Cortex of kidney (tissue), 1 donor: ENCODE measurements at places on chromosomes 2 and 18.

DNA sequence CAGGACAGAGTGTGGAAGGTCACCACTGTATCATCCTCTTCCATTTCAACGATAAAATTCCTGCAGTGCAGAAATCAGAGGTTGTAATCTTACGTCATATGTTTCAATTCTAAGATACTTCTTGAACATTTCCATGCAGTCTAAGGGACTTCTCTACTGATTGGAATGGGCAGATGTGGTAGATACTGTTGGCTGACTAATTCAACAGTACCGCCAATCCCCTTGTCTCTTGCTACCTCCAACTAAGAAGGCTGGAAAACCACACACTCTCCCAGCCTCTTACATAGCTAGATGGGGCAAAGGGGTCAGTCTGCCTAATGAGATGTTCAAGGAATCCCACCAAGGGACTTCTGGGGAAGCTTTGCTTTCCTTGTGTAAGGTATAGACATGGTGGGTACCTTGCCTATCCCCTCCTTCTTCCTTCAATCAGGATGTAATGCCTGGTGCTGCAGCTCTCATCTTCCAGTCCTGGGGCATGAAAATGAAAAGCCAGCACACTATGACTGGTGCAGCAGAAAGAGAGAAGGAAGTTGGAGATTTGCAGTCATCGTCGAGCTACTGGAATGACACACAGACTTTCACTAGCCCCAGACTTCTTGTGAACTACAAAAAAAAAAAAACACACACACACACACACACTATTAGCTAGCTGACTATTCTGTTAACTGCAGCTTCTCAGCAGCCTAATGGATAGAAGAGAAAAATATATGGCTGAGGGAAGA is 84.1 kb downstream of the ALPK2 start:
- DNase-seq, result no peak

GRCh38 chr2:70789304-70790135 is 923 bp downstream of the FIGLA start:
- no peak for DNase-seq

DNA sequence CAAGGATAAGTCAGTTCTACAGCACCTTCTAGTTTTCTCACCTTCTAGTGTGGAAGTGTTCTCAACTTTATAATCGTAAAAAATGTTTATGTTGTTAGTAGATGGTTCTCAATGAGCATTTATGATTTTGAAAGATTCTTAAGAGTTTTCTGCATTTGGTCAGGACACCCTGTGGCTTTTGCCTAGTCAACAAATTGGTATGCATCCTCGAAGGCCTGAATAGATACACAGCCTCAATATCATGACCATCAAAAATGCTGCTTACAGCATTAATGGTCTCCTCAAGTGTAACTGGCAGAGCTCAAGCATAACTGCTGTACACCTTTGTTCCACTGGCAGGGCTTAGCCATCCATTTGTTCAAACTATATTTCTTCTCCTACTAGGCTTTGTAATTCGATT is 96.7 kb downstream of the CRACDL start:
- no peak for DNase-seq

- DNase-seq, result no peak
Measured at GRCh38 chr2:216583606-216584005, 49.6 kb upstream of the IGFBP2 start.

GRCh38 chr2:191693778-191694177 is 15.8 kb downstream of the NABP1 start:
- no peak for DNase-seq

- no peak for DNase-seq
Measured at GRCh38 chr2:45823723-45824206, 172.3 kb downstream of the PRKCE start.

DNA sequence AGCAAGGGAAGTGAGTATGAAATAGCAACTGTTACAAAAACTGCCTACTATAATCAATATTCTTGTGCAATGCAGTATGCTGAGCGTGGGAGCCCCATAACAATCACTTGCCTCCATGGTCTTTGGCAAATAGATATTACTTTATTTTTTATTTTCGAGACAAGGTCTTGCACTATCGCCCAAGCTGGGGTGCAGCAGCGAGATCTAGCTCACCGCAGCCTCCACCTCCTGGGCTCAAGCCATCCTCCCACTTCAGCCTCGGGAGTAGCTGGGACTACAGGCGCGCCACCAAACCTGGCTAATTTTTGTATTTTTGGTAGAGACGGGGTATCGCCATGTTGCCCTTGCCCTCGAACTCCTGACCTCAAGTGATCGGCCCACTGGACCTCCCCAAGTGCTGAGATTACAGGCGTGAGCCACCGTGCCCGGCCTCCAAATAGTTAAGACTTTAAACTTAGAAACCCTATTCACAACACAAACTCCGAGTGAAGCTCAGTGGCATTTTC is 1.2 kb upstream of the CCNT2 start:
- DNase-seq, result no peak

DNA sequence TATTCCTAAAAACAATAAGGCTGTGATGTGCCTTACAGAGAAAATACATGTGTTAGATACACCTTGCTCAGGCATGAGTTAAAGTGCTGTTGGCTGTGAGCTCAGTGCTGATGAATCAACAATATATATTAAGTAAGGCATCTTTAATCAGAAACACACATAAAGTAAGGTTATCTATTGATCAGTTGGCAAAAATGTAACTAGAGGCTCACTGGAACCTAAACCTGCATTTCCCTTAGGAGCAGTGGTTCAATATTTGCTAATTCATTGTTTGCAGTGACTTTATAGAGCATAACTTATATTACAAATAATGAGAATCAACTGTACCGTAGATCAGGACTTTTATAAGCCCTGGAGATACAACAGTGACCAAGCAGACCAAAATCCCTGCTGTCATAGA is 77.0 kb upstream of the CYP1B1 start:
- DNase-seq, result no peak

DNA sequence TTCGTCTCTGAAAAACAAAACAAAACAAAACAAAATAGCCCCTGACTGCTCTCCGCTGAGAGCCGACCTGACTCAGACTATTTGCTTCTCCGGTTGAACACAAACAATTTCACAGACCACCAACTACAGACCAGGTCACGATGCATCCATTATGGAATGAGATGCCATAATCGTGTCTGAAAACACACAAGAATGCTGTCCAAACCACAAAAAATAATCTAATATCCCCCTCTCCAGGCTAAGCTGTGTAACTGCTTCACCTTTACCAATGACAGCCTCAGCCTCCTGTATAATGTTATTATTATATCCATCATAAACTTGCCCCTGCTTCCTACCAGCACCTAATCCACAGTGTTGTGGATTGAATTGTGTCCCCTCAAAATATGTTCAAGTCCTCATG is 114.7 kb downstream of the DNAH6 start:
- no peak for DNase-seq

GRCh38 chr2:134190062-134190806 is 63.6 kb upstream of the MGAT5 start:
- no peak for DNase-seq

DNA sequence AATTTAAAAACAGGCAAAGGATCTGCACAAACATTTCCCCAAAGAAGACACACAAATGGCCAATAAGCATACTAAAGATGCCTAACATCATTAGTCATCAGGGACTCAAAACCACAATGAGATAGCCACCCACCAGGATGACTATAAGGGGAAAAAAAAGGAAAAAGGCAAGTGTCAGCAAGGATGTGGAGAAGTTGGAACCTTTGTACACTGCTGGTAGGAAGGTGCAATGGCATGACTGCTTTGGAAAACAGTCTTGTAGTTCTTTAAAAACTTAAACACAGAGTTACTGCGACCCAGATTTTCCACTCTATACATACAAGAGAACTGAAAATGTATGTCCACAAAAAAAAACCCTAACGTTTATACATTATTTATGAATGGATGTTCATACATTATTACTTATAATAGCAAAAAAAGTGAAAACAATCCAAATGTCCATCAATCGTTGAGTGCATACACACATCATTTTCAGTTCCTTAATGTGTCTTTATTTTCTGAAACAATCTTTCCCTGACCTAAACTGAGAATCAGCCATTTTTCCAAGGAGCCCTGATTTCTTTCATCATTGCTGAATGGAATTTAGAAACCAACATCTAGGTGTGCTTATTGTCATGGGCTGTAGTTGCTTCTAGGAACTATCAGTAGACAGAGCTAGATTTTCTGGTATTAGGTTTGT is 64.7 kb upstream of the TLK1 start:
- no peak for DNase-seq

DNA sequence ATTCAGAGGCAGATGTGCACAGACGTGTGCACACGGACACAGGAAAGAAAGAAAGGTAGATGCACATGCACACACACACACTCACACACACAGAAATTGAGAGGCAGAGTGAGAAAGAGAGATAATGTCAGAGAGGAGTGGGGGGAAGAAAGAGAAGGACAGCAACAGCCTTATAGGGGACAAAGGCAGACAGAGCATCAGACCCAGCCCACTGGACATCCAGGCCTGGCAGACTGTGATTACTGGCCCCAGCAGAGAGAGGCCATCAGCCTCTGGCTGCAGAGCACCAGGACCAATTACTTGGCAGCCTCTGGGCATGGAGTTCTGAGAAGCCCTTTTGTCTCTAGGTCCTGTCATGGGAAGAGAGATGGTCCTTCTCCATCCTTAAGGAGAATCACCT is 66.1 kb downstream of the C18orf54 start:
- no peak for DNase-seq

GRCh38 chr2:231648579-231649174 is 56.0 kb downstream of the TEX44 start:
- no peak for DNase-seq

DNA sequence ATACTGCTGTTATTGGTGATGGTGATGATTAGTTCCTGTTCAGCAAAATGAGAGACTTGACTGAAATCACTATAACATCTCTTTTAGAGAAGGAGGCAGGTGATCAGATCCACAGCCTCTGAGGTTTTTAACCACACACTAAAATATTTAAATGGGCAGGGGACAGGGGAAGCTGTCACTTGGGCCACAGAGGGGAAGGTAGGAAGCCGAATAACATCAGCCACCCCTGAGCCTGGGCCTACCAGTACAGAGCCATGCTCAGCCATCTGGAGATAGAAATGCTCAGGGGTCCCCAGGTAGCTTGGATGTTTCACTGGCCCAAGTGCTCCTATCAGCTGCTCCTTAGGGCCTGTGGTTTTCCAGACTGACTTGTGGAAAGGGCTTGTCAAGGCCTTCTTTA is 122.3 kb downstream of the MRO start:
- no peak for DNase-seq

DNA sequence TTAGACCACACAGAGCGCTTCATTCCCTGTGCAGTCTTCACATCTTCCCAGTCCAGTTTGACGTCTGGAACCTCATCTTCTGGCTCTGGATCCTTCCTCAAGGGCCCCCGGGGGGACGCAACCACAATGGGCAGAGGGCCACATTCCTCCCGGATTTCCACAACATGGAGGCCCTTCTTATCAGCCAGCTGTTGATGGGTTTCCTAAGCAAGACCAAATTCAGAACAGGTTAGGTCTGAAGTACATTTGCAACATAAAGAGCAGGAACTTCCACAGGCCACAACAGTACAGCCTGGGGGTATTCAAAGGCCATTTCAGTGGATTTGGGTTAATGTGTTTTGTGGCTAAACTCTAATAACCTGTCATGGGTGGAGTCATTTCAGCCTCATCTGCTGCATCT is 34.2 kb downstream of the MRPS5 start:
- DNase-seq, result no peak

GRCh38 chr2:221203856-221204255 is 368.2 kb downstream of the EPHA4 start:
- DNase-seq, result no peak

- no peak for DNase-seq
Measured at GRCh38 chr2:197310987-197311420, 424 bp upstream of the ANKRD44 start.

- DNase-seq, result no peak
Measured at GRCh38 chr18:6069103-6069502, 173.8 kb upstream of the TMEM200C start.

- no peak for DNase-seq
Measured at GRCh38 chr2:27400348-27401135, 8.8 kb downstream of the PPM1G start.

GRCh38 chr2:21250673-21251072 is 126.9 kb downstream of the TDRD15 start:
- DNase-seq, result no peak

- DNase-seq, result no peak
Measured at GRCh38 chr2:70328921-70329561, 27.2 kb upstream of the FAM136A start.

GRCh38 chr2:149099298-149099697 is 60.8 kb downstream of the LYPD6B start:
- no peak for DNase-seq

GRCh38 chr2:60104514-60105505 is 448.6 kb downstream of the BCL11A start:
- no peak for DNase-seq

DNA sequence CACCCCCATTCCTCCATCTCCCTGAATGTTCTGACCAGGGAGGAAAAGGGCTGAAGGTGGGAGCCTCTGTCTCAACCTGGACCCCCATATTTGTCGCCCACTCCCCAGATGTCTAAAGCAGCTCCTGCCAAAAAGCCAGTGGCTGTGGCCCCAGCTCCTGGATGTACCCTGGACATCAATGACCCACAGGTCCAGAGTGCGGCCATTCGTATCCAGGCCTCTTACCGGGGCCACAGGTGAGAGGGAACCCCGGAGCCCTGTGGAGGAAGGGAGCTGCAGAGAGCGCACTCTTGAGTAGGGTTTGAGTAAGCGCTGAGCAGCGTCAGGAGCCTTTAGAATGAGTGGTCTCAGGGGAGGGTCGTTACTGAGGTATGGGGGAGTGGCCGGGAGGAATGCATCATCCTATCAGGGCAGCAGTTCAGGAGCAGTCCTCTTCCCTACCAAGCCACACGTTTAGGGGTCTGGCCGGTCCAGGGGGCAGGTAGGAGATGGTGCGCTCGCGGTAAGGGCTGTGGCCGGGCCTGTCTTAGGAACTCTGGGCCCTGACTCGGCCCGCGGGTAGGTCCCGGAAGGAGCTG is 2.4 kb upstream of the GMPPA start:
- DNase-seq, result no peak

GRCh38 chr2:102206666-102207341 is 20.0 kb downstream of the IL1RL2 start:
- DNase-seq, result no peak

- DNase-seq, result no peak
Measured at GRCh38 chr2:145360129-145360790, 840.3 kb upstream of the ZEB2 start.

DNA sequence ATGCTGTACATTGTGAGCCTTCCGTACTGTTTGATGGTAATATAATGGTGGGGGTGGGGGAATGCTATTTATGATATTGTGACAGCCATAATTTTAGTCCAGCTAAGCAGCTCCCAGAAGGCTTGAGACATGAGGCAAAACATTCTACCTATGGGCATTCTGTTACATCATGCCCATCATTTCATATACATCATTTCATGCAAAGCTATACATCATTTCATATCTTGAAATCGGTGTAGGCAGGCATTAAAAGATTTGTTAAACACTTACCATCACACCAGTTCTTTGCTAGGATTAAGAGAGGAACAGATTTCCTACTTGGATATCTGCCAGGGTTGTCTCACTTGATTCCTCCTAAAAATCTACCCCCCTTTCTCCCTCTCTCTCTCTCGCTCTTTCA is 84.5 kb downstream of the COL5A2 start:
- DNase-seq, result no peak
